Bronchial epithelial cell (primary cell): ENCODE measurements at places on chromosomes 12 and 14. TPM values are rescaled to one million over a fixed set of nuclear protein-coding genes. Genes with fewer than 3 reads are reported as not detected.

Gene FITM1
- 0.51 TPM in 1 of 2 replicates, not detected in the other for total RNA-seq

Gene ADAM21
- under 0.01 and 0.13 TPM in 2 replicates for total RNA-seq

Gene NUP37
- total RNA-seq: 19.2 and 35.5 TPM in 2 replicates

Gene GPD1
- total RNA-seq: 0.26 and 0.53 TPM in 2 replicates

Gene SLC17A8
- not detected in 2 replicates for total RNA-seq

Gene PSMB5
- 158 and 220 TPM in 2 replicates for total RNA-seq

Gene TBC1D30
- 2.6 and 4.2 TPM in 2 replicates for total RNA-seq

Gene ALX1
- total RNA-seq: 0.26 and 0.38 TPM in 2 replicates

Gene TEX52
- total RNA-seq: not detected in 2 replicates

Gene GPR65
- total RNA-seq: under 0.01 TPM in 1 of 2 replicates, not detected in the other

Gene GUCY2C
- total RNA-seq: not detected in 2 replicates

Gene TEAD4
- total RNA-seq: 2.0 and 4.2 TPM in 2 replicates

Gene TSPAN8
- 0.26 TPM in 1 of 2 replicates, not detected in the other for total RNA-seq

Gene SLC6A15
- 22.9 and 65.0 TPM in 2 replicates for total RNA-seq

Gene PRH2
- 0.38 TPM in 1 of 2 replicates, not detected in the other for total RNA-seq

Gene ACOT6
- not detected in 2 replicates for total RNA-seq

Gene NTS
- 0.13 TPM in 1 of 2 replicates, not detected in the other for total RNA-seq

Gene DLGAP5
- 0.26 and 0.38 TPM in 2 replicates for total RNA-seq

Gene GLT1D1
- total RNA-seq: not detected in 2 replicates

Gene TMEM229B
- 0.26 and 1.2 TPM in 2 replicates for total RNA-seq

Gene NEUROD4
- total RNA-seq: not detected in 2 replicates

Gene CACNA1C
- not detected in 2 replicates for total RNA-seq

Gene IL23A
- total RNA-seq: 0.13 TPM in 1 of 2 replicates, not detected in the other

Gene KCNH3
- under 0.01 TPM in 2 replicates for total RNA-seq

Gene PCNX4
- total RNA-seq: 24.7 and 39.8 TPM in 2 replicates

Gene NR4A1
- total RNA-seq: 0.38 and 0.79 TPM in 2 replicates

Gene DLK1
- not detected in 2 replicates for total RNA-seq

Gene SFSWAP
- 18.2 and 20.9 TPM in 2 replicates for total RNA-seq

Gene HCFC2
- total RNA-seq: 7.6 and 8.7 TPM in 2 replicates

Gene LBHD2
- not detected in 2 replicates for total RNA-seq

Gene JPH4
- total RNA-seq: not detected in 2 replicates

Gene CCDC175
- total RNA-seq: not detected in 2 replicates

Gene SYNE2
- total RNA-seq: 36.6 and 51.2 TPM in 2 replicates

Gene CAPS2
- total RNA-seq: 1.1 and 7.0 TPM in 2 replicates

Gene GPR132
- total RNA-seq: 0.13 TPM in 1 of 2 replicates, not detected in the other

Gene OR4K17
- not detected in 2 replicates for total RNA-seq

Gene KLRC3
- not detected in 2 replicates for total RNA-seq

Gene GALNT16
- total RNA-seq: not detected in 2 replicates

Gene PHETA1
- total RNA-seq: 4.5 and 4.6 TPM in 2 replicates

Gene FSCB
- not detected in 2 replicates for total RNA-seq

Gene CHD8
- total RNA-seq: 29.7 and 41.1 TPM in 2 replicates

Gene BCL11B
- total RNA-seq: 2.9 and 5.3 TPM in 2 replicates

Gene ELK3
- 4.2 and 5.3 TPM in 2 replicates for total RNA-seq

Gene HCAR2
- 1.6 and 3.3 TPM in 2 replicates for total RNA-seq
